ENCODE measurements at places on chromosomes 12 and 14.

DNA sequence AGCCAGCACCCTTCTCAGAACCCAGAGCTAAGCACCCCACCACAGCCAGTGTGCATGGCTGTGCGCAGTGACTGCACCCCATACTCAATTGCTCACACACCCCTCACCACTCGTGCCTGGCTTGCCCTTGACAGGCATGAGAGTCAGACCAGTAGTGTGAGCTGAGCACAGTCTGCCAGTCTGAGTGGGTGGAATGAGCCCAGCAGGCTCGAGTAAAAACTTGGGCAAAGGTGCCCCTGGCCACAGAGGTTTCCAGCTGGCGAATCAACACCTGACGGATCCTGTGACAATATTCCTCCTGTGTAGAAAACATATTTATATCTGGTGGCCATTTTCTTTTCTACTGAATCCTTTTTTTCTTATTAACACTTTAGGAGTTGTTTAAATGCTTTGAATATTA lies 202.5 kb downstream of the TMEM117 start:
- DNase-seq = no peak

- DNase-seq = peak; percentile 11
Measured at GRCh38 chr12:27523305-27523641, 733 bp upstream of the PPFIBP1 start.

DNA sequence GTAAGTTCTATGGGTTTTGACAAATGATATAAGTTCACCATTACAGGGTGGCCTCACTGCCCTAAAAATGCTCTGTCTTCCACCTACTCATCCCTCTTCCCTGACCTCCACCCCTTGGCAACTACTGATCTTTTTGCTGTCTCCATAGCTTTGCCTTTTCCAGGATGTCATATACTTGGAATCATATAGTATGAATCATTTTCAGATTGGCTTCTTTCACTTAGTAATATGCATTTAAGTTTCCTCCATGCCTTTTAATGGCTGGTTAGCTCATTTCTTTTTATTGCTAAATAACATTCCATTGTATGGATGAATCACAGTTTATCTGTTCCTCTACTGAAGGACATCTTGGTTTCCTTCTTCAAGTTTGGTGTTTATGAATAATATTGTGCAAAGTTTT lies 14.0 kb upstream of the PEX5 start:
- DNase-seq = no peak

DNA sequence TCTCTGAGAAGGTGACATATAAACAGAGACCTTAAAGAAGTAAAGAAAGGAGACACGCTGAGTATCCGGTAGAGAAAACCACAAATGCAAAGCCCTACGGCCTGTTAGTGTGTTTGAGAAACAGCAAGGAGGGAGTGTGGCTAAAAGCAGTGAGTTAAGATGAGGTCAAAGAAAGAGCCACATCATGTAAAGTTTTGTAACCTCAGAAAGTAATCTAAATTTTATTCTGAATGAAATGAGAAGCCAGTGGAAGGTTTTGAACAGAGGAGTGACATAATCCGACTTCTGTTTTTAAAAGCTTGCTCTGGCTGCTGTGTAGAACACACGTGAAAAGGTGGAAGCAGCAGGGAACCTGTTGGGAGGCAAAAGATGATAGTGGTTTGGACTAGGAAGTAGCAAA lies 32.6 kb downstream of the PPP2R5E start:
- no peak for DNase-seq

GRCh38 chr14:48876806-48877340 lies 709.3 kb downstream of the RPS29 start:
- no peak for DNase-seq
